ENCODE measurements at places on chromosomes 2 and 18.
A peak's percentile ranks its signal among the peaks of the same experiment; 100 is the strongest.

- peak; percentile 92 for DNase-seq
Observed at GRCh38 chr2:113886479-113887008, 3.3 kb upstream of the ACTR3 start.

DNA sequence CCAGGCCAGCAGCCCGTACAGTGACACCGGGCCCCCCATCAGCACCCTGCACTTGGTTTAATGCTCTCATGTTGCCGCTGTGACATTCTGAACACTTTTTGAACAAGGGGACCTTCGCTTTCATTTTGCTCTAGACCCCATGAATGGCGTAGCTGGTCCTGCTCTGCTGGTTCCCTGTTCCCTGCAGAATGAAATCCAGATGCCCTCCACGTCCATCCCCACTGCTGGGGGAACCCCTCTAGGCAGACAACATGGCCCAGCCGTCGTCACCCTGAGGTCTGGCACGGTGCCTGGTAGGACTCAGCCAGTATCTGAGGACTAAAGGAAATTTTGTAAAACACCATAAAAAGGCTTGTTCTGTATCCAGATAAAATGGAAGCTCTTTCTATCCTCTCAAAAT lies 128.6 kb downstream of the KCTD1 start:
- peak; percentile 11 for DNase-seq

DNA sequence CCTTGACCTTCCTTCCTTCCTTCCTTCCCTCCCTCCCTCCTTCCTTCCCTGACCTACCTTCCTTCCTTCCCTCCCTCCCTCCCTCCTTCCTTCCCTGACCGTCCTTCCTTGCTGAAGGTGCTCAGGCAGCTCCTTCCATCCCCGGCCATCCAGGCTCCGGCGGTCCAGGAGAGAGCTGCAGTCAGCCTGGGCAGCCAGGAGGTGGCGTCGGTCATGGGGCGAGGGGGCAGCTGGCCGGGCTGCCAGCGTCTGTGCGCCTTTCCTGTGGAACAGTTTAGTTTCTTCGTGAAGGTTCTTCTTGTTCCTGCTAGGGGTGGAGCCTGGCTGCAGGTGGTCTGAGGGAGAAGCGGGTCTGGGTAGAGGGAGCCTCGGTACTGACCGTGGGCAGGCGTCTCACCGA lies 15.7 kb downstream of the GPR35 start:
- DNase-seq: peak; percentile 21

GRCh38 chr2:241282555-241282954 lies 32.9 kb downstream of the HDLBP start:
- DNase-seq: no peak

DNA sequence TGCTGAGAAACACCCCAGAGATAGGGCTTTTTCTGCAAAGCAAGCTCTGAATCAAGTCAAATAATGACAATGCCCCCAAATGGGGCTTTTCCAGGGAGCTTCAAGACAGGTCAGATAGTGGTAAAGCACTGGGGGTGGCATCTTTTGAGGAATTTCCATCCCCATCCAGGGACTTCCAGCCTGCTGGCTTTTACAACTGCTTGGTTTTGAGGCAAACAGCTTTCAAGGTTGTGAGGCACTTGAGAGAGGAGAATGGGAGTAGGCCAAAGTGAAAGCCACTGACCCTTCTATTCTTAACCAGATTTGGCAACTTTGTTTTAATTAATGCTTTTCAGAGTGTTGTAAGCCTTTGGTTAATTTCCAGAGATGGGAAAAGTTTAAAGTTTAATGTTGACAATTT lies 762.0 kb upstream of the POU3F3 start:
- DNase-seq: no peak

GRCh38 chr2:42960842-42961180 lies 168.4 kb upstream of the HAAO start:
- peak; percentile 78 for DNase-seq

GRCh38 chr2:65767946-65768345 lies 335.5 kb upstream of the SPRED2 start:
- no peak for DNase-seq

DNA sequence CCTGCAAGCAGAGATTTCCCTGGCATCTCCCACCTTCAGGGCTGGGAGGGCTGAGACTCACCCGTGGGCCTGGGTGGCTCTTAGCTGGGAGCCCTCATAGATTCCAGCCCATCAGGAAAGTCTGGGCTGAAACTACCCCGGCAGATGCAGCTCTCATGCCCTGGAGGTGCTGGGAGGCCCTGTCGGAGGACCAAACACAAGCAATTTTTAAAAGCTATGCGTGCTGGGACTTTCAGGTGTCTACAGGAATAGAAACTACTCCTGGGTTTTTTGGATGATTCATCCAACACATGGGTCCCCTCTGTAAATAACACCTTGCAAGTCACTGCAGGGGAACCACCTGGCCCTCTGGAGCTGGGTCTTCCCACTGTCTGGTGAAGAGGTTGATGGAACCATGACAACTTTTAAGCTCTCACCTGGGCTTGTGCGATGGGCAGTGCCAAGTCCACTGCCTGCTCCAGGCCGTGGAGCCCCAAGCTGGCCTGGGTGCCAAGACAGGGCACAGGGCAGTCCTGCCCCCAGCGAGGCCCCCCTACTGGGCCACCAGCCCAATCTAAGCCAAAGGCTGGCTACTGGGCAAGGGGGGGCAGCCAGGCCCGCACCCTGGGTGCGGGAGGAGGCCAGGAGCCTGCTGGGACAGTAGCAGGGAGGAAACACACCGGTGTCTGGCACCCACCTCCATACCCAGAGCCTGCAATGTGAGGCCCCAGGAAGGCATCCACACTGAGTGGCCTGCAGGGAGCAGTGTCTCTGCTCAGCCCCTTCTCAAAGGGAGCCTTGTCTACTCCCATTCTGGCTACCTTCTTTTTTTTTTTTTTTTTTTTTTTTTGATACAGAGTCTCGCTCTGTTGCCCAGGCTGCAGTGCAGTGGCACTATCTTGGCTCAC lies 1.1 kb upstream of the GPR55 start:
- DNase-seq: no peak

DNA sequence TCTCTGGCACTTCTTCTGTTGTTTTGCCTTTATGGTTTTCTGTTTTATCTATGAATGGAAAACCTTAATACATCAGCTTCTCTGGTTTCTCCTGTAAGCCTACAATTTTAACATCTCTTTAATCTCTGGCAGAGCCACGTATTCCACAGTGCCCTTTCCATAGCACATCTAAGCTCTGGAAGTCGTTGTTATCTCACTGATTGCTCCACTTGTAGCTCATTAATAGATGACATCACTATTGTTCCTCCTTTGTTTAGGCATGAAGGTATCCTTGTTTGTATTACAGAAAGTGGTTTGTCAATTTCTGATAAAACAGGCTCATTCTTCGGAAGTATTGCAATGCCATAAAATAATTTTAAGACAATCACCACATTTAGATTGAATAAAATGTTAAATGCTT lies 185.2 kb downstream of the ZNF804A start:
- no peak for DNase-seq

GRCh38 chr2:112493858-112494648 lies 12.1 kb downstream of the TTL start:
- DNase-seq: peak; percentile 78

DNA sequence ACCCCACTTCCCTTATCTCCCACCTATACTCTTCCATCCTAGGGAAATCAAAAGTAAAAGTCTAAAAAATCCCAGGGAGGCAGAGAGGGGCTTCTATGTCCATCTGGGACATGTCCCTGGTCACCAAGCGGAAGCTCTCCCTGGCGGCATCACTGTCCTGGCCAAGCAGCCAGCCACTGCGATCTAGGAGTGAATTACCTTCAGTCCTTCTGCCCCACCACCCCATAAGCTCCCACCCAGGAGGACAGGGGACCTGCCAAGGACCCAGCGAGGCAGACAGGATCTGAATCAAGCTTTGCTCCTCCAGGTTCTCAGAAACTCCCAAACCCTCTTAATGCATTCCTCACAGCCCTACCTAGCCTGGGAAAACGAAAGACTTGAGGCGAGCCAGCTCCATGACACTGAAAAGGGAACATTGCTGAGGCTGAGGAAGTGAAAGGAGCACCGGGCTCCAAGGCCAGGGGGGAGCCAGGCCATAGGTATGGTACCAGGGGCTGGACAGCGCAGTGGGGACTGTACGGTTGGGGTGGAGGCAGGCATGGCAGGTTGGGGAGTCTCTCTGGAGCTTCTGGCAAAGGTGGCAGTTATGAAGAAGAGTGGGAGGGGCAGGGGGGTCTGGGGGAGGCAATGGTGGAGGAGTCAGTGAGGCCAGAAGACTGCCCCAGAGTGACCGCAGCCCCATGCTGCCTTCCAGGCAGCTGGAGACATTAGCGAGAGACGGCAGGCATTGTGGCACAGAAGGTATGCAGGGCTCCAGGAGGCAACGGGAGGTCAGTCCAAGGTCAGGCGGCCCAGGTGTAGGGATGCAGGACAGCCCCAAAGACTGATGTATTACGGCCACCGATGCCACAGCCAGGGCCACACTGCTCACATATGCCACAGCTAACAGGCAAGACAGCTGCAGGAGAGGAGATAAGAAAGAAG lies 2.7 kb upstream of the SLC23A3 start:
- DNase-seq: no peak

DNA sequence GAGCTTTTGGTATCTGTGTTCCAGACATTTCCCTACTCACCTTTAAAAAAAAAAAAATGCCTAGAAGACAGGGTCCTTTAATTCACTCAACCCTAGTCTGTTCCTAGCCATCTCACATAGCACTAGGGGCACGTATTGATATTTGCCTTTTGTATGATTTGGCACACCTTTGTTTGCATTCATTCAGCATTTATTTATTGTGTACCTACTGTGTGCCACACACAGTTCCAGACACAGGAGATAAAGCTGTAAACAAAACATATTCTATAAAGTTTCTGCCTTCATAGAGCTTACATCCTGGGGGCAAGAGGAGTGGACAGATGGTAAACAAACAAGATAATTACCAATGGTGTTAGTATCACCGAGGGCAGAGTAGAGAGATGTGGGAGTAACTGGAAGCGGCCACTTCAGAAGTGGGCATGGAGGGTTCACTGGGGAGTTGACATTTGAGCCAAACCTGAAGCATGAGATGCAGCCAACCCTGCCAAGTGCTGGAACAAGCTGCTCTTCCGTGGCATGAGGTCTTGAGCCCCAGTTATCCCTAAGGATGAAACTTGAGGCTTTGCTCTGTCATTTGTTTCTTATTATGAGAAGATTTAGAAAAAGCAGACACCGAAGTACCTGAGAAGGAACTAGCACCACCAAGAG lies 18.2 kb downstream of the MAPRE2 start:
- DNase-seq: no peak

DNA sequence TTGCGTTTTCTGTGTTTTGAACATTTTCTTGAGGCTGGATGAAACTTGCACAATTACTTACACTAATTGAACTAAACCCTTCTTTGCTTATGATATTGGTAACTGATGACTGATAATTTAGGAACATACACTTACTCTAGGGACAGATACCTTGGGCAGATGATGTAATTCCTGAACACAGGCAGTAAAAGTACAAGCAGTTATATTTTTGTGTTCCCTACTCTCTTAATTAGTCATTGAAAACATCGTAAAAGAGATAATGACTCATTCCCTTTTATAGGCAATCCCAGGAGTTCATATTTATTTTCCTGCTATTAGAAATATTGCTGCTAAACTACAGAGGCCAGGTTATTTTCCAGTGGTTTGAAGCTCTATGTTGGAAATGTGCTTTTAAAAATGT lies 46.4 kb downstream of the CCDC85A start:
- peak; percentile 53 for DNase-seq

- DNase-seq: no peak
Observed at GRCh38 chr2:26969077-26969844, 1.2 kb upstream of the MAPRE3 start.
